ENCODE measurements at places on chromosomes 3 and 15.

DNA sequence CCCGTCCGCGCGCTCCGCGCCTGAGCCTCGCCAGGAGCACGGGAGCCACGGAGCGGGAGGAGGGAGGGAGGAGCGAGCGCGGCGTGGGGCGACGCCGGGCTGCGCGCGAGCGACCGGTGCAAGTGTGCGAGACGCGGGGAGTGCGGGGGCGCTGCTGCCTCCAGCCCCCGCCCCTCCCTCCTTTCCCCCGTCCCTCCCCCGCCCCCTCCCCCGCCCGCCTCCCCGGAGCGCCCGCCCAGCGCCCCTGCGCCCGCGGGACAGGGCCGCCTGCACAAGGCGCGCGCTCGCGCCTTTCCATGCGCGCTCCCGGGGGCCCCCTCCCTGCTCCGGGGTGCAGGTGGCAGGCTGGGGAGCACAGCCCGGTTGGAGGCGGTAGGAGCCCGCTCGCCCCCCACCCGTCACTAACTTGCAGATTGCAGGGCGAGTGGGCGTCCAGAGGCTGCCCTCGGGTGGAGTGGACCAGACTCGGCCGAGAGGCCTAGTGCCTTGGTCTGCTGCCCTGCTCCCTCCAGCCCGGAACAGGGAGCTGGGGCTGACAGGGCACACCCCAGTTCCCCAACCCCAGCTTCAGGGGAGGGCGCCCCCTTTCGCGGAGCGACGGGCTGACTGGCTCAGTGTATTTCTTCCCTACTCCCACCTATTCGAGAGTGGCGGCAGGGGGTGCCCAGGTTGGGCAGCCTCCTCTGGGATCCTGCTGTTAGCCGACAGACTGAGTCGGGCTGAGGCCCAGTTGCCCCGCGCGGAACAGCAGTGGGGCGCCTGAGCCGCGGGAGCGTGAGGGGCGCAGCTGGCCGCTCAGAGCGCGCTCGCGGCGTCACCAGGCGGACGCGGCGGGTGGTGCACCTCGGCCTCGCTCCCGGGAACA, at the start of gene WNT7A:
WNT7A (minus strand) TSS at position 126 of the 865 bp plus-strand sequence. CDS start 255 bp downstream, outside the sequence.
- DNase-seq, result no peak

- no peak for DNase-seq
These were observed 106.6 kb downstream of the FBN1 start for GRCh38 chr15:48538941-48539340.

- DNase-seq, result no peak
These were observed 1.4 kb downstream of the ACTC1 start for GRCh38 chr15:34793901-34794300.

DNA sequence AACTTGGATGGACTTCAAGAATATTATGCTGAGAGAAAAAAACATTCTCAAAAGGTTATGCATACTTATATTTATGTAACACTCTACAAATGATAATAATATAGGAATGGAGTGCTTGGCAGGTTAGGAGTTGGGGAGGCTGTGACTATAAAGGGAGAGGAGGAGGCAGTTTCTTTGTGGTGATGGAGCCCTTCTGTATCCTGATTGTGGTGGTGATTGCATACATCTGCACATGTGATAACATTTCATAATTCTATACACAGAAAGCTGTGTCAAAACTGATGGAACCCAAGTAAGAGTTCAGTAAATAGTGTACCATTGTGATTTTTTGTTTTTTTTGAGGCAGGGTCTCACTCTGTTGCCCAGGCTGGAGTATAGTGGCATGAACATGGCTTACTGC, 31.7 kb upstream of the FAM3D start:
- DNase-seq, result no peak

GRCh38 chr3:1294586-1294985, 201.8 kb downstream of the CNTN6 start:
- no peak for DNase-seq

DNA sequence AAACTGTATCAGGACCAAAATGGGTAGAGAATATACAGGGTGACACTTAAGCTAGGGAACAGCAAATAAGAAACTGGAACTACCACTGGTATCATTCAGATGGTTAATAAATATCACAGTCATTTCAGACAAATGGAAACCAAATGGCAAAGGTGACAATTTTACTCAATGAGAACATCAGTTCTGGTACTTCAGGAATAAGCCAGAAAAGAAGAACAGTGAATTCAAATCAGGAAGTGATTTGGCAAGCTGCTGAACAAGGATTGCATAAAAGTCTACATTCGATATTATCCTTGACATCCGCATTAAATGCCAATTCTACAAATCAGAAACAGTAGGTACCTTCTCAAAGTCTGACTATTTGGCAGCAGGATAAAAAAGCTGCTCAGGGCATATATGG, 23.5 kb upstream of the STIMATE start:
- no peak for DNase-seq
